RWPE2 (cell line): ENCODE measurements at places on chromosomes 13 and 19.

- DNase-seq, result no peak
These were observed 24.0 kb downstream of the MAN2B1 start for GRCh38 chr19:12642506-12642905.

GRCh38 chr13:28533125-28533436 is 38.2 kb upstream of the FLT1 start:
- no peak for DNase-seq

DNA sequence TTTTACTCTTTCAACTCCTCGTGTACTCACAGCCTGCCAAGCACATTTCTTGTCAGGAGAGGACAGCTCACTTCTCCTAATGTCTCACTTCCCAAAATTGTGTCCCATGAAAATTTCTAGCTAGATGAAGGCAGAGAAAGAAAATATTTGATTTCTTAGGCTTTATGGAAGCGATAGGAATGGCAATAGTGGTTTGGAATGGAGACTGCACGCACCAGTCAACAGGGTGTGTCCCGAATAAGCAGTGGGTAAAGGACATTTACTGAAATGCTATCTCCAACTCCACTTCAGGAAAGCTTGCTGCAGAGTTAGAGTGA is 321 bp upstream of the ZNF222 start:
- DNase-seq, result no peak

GRCh38 chr13:104571161-104571892 is 1505.1 kb upstream of the SLC10A2 start:
- no peak for DNase-seq

DNA sequence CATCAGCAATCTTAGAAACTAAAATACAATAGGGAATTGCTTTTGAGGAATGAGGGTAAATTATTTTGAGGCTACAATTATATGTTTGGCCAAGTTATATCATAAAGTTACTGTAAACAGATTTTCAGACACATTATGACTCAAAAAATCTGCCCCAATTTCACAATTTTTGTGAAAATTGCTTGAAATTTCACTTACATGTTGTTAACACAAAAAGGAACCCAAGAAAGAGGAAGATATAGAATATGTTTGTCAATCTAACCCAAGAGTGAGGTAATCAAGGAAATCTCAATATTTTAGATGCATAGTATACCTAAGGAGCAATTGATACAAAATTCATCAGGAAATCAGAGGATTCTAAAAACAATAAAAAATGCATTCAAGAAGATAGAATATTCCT is 73.9 kb upstream of the FNDC3A start:
- DNase-seq, result no peak

DNA sequence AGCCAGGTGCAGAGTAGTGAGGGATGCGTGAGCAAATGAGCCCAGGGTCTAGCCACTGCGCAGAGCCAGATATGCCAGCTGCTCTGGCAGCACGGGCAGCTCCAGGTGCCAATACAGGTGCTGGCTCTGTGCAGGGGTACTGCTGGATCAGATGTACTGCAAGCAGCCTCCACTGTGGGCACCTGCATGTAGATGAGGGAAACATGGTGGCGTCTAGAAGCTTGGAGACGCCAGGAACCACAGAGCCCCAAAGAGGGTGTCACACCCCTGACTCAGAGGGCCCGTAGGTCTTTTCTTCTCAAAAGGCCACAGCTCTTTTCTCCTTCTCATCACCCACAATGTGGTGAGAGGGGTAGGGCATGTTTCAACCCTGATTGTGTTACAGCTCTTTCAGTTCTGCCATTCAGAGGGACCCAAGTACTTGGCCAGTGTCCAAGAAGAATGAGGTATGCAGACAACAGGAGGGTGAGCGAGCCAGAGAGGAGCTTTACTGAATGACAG is 244.4 kb upstream of the SLITRK1 start:
- no peak for DNase-seq

- DNase-seq, result peak; percentile 79
These were observed 37.4 kb downstream of the KLF5 start for GRCh38 chr13:73096173-73096572.

DNA sequence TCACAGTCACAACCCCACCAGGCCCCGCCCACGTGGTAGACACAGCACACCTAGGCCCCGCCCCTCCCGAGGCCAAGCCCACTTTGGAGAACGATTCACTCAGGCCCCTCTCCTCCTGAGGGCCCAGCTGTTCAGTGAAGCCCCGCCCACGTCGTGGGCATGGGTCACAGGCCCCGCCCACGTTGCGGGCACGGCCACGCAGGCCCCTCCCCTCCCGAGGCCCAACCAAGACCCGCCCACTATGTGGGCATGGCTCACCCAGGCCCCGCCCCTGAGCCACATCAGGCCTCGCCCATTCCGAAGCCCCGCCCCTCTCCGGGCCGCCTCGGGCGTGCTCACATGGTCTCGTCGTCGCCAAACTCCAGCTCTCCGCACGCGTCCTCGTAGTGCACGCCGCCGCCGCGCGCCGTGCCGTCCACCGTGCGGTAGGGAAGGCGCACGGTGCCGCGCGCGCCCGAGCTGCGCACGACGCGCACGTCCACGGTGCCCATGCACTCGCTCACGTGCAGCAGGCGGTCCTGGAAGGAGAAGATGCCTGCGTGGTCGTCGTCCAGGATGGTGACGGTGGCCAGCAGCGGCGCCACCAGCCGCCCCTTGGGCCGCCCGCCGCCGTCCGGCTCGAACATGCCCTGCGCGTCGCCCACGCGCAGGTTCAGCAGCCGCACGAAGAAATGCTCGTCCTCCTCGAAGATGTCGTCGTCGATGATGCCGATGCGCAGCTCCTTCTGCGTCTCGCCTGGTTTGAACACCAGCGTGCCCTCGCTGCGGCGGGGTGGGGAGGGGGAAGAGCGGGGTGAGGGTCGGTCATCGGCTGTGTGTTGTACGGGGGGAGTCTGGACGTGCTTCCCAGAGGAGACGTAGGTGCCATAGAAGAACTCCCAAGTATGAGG is 24.0 kb downstream of the SLC8A2 start:
- DNase-seq, result peak; percentile 97

DNA sequence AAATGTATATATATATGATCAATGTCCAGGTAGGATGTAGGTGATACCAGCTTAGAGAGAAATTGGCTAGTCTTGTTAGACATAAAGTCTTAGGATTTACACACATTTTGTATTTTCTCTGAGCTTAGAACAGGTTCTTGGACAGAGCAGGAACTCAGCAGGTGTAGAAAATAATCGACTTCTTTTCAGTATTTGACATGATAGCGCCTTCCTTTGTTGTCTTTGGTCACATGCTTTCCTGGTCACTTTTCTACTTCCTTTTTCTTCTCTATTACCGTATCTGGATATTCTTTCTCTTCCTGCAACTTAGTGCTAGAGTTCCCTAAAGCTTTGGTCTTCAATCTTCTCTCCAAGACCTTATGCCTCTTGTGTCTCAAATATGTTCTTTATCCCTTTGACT is 107.4 kb downstream of the LRCH1 start:
- no peak for DNase-seq

GRCh38 chr13:64992314-64992713 is 2237.8 kb downstream of the PCDH9 start:
- no peak for DNase-seq

GRCh38 chr19:20278342-20278741 is 111.3 kb downstream of the ZNF486 start:
- DNase-seq, result no peak

DNA sequence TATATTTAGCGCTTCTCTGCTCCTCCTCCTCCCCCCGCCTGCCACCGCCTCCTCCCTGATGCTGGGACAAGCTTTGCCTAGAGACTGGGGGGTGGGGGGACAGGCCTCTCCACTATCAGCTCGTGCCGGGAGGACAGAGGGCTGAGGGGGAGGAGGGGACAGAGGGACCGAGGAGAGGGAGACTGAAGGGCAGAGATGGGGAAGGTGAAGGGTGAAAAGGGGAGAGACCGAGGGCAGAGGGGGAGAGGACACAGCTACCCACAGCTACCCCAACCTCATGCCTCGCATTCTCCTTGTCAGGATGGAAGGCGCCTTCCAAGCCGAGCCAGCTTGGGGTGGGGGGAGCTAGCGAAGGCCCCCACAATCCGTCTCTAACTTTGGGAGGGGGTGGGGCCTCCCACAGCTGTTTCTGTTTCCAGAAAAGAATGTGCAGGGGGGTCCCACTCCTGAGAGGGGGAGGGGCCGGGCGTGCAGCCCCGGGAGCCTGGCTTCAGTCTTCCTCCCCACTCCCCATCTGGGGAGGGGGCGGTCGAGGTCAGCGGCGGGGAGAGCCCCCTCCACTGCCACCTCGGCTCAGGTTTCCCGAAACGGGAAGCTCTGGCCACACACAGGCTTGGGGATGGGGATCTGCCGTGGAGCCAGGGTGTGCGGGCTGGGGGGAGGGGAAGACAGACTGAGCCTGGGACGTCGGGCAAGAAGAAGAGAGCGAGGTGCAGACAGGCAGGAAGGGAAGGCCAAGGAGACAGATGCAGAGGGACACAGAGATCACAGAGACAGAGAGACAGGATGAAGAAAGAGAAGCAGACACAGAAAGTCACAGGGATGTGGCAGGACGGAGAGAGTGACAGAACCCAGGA is 1.6 kb downstream of the DACT3 start:
- no peak for DNase-seq

GRCh38 chr19:10817291-10818038 is 18.5 kb downstream of the TMED1 start:
- no peak for DNase-seq

GRCh38 chr19:28301463-28301862 is 911.5 kb downstream of the UQCRFS1 start:
- DNase-seq, result no peak

GRCh38 chr13:44140888-44141724 is 232.5 kb upstream of the SERP2 start:
- no peak for DNase-seq

- DNase-seq, result peak; percentile 85
These were observed 2.7 kb downstream of the B3GNT3 start for GRCh38 chr19:17797424-17798201.

DNA sequence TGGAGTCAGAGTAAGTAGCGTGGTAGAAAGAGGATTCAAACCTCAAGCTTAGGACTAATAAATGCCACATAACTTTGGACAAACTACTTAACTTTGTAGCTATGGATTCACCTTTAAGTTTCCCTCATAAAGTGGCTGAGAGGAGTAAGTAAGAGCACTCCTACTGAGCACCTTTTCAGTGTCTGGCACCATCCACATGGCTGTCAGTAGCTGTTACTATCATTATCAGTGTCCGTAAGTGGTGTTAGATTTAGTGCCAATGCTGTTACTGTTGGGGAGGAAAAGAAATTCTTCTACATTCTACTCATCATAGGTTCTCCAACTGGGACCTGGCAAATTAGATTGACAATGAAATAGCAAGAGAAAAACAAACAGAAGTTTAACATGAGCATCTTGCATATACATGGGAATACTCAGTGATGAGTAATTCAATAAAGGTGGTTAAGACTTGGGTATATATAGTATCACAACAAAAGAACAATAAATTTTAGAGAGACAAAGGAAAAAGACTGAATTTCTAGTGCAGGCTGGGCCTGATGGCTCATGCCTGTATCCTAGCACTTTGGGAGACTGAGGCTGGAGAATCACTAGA is 165.6 kb upstream of the NBEA start:
- DNase-seq, result no peak

GRCh38 chr19:13329766-13330165 is 176.5 kb downstream of the CACNA1A start:
- DNase-seq, result no peak

DNA sequence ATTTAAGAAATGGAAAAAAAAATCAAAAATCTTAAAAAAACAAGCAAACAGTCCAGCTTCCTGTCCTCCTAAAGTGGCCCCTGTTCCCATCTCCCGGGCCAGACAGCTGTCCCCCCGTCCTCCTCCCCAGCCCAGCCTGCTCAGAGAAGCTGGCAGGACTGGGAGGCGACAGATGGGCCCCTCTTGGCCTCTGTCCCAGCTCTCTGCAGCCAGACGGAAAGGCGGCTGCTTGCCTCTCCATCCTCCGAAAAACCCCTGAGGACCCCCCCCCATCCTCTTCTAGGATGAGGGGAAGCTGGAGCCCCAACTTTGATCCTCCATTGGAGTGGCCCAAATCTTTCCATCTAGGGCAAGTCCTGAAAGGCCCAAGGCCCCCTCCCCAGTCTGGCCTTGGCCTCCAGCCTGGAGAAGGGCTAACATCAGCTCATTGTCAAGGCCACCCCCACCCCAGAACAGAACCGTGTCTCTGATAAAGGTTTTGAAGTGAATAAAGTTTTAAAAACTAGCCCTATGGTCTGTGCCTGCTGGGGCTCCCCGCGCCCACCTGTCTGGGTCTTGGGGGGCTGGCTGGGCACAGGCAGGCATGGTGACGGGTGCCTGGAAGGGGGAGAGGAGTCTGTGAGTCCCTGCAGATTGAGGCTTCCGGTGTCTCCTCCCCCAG is 3.8 kb downstream of the GADD45GIP1 start:
- DNase-seq, result no peak

DNA sequence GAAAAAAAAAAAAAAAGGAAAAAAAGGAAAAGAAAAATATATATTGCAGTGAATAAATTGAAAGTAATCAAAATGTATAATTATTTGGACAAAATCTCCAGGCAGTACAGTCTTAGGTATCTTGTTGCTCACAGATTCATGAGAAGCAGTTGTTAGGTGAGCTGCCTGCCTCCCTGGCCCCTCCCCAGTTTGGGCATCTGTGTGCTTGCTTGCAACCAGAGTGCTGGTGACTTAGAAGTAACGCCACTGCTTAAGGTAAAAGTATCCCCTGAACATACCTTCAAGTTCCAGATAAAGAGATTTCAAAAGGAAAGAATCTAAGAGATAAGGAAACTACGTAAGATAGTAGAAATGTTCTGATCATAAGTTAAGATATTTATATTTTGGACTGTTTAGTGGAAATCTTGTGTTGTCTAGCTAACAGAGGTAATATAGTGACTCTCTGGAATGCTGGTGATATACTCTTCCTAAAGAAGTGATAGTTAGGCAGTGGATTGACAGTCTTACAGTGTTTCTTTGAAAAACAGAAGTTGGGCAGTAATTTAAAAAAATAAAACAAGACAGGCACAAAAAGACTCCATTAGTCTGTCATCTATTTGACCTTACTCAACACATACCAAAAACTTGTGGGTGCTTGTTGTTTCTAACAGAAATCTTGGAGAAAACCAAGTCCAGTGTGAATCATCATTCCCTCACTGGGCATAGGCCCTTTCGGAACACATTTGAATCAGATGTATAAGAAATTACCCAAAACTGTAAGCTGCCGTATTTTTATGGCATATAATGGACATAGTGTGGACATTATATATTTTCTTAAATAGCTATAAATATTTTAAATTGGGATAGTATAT is 38.3 kb upstream of the KCTD4 start:
- no peak for DNase-seq

DNA sequence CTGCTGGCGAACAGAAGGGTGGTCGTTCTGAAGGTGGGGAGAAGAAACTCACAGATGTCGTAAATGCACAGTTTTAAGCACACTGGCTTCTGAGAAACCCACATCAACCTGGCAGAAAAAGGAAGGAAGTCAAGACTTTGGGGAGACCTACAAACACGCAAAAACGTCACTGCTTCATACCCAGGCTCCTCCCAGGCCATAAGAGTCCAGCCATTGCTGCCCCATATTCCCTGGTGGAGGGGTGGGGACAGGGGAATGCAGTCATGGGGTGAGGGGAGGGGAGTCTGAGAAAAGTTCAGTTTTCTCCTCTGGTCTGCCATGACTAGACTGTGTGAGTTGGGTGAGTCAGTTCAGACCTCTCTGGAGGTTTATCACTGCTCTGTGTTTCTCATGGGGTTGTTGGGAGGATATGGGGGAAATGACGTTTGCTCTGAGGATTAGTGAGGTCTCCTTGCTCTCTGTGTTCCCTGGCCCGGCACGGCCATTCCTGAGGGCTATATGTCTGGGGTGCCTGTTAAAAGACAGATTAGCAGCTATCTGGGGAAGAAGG is 139.0 kb downstream of the FLT1 start:
- DNase-seq, result no peak

GRCh38 chr13:83796364-83796763 is 85.9 kb downstream of the SLITRK1 start:
- DNase-seq, result no peak
